ENCODE measurements at places on chromosomes 5 and 9.

- DNase-seq, result peak; percentile 55
Measured at GRCh38 chr9:133141833-133142595, 21.0 kb upstream of the RALGDS start.

DNA sequence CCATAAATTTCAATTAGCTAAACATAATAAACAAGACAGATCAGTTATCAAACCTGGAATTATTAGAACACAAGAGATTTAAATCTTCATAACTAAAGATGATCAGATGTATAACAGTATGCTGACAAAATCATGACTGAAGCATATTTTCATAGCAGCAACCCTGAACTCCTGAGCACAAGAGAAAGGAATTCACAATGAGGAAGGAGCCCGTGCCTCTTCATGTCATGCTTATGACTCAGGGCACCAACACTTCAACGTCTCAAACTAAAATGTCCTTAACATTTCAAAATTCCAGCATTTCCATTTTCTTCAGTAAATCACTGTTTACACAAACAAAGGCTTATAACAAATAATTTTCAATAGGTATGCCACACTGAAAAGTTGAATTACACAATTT, 6.7 kb downstream of the AP3B1 start:
- no peak for DNase-seq

GRCh38 chr9:91033270-91033669, 231.7 kb downstream of the SYK start:
- DNase-seq, result no peak

DNA sequence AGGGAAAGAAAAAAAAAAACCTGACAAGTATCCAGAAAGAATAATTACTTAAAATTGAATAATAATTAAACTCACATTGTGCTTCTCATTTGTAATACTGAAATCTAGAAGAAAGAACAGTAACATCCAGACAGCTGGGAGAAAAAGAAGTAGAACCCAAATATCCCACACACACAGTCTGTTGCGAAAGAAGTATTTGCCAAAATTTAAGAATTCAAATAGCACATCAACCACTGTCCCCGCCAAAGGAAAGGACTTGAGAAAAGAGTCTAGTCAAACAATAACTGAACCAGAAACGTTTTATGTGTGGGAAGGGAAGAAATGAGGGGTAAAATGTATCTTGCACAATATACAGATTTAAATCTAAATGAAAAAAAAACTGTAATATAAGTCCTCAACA, 202.8 kb downstream of the MLLT3 start:
- no peak for DNase-seq

DNA sequence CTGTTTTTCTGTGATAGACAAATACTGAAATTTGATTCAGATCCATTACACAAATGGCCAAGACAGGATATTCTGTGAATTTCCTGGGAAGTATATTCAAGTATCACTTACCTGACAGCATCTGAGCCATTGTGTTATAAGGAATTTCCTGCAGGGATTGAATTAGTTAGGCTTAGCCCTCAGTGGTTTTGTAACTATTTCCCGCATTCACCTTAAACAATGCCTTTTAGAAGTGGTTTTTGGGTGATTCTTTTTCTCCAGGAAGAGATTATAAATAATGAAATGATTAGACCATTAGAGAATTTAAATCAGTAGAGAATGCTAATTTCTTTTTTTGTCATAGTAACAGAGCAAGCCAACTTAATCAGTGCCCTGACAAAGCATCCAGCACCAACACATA, 30.6 kb downstream of the ITGA1 start:
- no peak for DNase-seq

- no peak for DNase-seq
Measured at GRCh38 chr9:131010482-131011273, 1.7 kb downstream of the LAMC3 start.

GRCh38 chr5:117473165-117473564, 898.5 kb upstream of the SEMA6A start:
- no peak for DNase-seq

DNA sequence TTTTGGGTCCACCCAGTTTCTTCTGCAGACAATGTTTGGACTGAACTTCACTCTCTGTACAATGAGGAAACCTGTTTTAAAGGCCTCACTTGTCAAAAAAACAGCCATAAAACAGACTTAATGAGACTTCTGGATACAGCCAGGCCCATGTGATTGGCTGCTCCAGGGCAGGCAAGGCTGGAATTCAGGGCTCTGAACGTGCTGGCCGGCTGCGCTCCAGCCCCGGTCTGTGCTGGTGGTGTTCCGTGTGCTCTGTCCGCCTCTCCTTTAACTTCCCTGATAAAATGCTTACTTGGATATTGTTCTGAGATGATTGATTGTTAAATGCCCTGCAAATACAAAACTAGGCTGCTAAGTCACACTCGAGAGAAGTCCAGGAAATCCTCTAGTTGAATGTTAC, 131.2 kb upstream of the KLF4 start:
- DNase-seq, result no peak

- DNase-seq, result no peak
Measured at GRCh38 chr9:13100914-13101572, 178.4 kb downstream of the MPDZ start.

DNA sequence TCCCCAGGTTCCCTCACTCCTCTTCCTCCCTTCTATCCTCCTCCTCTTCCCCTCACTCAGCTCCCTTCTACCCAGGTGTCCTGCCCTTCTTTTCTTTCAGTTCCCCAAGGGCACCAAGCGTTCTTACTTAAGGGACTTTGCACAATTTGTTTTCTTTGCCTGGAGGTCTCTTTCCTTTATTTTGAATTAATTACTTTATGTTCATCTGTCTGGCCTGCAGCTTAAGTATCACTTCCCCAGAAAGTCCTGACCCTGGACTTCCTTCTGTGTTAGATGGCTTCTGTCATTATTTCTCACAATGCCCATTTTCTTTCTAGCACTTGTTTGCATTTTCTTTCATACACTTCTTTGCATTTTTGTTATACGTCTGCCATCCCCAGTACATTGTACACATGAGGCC, 350.6 kb downstream of the SH3GL2 start:
- DNase-seq, result no peak

- no peak for DNase-seq
Measured at GRCh38 chr5:159545156-159545555, 214.9 kb upstream of the IL12B start.

DNA sequence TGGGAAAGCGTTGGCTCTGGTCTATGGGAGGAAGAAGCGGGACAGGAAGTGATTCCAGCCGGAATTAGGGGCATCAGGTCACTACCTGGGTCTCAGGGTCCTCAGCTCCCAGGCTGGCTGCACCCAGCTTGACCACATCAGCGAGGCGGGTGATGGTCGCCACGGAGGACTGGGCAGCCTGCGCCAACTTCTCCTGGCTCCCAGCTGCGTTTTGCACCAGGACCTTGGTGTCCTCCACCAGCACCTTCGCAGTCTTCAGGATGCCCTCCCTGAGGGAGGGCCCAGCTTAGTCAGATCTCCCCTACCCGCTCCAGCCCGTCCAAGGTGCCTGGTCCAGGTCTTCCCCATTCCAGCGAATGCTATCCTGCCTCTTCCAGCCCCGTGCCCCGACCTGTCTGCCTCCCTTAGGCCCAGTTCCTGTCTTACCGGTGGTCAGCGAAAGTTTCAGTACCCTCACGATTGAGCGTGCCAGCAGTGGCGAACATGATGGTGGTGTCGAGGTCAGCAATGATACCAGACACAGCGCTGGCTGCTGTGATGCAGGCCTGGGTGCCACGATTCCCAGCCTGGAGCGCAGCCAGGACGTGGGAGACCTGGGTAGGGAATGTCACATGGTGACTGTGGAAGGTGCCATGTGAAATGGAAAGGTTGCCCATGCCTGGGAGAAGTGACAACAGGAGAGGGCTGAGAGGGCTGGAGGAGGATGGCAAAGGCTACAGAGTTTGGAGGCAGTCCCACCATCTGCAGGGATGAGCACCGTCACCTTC, 14.4 kb upstream of the TPM2 start:
- no peak for DNase-seq
